Stomach (tissue), 19 donors: ENCODE measurements at places on chromosomes 5 and 9.

- DNase-seq = no peak
These were observed 98.4 kb downstream of the SCAMP1 start for GRCh38 chr5:78458843-78459242.

DNA sequence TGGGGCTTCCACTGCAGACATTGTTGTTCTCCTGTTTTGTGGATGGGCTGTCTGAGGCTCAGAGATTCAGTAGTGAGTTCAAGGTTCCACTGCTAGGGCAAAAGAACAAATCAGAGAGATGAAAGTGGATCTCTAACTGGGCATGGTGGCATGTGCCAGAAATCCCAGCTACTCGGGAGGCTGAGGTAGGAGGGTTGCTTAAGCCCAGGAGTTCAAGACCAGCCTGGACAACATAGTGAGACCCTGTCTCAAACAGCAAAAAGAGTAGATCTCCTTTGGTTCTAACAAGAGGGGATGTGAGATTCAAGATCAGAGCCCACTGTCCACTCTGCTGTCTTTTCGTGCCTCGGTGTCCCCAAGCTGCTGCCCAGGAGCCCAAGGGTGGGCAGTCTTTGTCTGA is 11.8 kb upstream of the NDST1 start:
- no peak for DNase-seq

GRCh38 chr9:12723409-12724028 is 30.3 kb downstream of the TYRP1 start:
- peak; percentile 35 for DNase-seq

DNA sequence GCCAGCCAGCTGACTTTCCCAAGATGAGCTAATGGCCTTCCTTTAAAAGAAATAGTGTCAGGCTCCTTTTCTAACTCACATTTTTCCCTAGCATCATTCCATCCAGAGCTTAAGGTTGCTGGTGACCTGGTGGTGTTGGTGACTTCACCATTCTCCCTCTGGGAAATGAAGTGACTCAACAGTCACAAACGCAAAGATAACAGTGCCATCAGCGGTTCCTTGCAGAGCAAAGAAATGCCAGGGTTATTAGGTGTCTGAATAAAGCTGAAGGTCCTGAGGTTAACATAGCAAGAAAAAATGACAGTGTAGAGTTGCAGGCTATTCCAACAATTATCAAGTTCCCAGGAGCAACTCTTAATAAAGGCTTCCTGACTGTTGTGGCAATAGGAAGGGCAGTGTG is 111.8 kb upstream of the SLC44A1 start:
- DNase-seq = no peak

- DNase-seq = peak; percentile 14
These were observed 3.4 kb upstream of the CEP72 start for GRCh38 chr5:608429-609370.

GRCh38 chr9:12659220-12659619 is 34.0 kb upstream of the TYRP1 start:
- no peak for DNase-seq

DNA sequence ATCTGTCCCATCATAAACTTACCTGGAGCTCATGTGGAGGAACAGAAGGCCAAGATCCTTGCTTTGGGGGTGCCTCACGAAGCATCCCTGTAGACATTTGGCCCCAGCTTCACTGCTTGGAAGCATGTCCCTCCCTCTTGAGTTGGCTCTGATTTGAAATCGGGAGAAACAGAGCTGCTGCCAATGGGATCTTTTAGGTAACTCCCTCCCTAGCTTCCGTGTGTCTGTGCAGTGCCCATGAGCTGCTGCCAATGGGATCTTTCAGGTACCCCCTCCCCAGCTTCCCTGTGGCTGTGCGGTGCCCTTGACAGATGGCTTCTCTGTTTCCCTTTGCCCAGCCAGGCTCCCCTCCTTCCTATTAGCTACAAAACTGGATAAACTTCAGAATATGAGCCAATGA is 178.0 kb downstream of the NR3C1 start:
- no peak for DNase-seq

DNA sequence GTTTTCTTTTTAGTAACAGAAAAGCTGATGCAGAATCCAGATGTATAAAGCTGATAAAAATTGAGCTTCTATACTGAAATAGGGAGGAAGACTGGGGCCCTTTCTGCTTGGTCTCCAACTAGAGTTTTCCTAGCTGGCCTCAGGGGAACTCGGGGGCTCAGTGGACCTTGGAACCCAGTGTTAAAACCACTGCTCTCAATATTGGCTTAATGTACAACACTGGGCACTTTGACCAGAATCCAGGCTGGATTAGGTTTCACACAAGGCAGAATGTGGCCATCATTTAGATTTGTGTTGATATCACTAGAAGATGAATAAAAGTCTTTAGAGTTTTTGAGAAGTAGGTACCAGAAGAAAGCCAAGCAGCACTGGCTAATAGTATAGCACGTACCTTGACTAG is 114.7 kb downstream of the GDNF start:
- DNase-seq = no peak

DNA sequence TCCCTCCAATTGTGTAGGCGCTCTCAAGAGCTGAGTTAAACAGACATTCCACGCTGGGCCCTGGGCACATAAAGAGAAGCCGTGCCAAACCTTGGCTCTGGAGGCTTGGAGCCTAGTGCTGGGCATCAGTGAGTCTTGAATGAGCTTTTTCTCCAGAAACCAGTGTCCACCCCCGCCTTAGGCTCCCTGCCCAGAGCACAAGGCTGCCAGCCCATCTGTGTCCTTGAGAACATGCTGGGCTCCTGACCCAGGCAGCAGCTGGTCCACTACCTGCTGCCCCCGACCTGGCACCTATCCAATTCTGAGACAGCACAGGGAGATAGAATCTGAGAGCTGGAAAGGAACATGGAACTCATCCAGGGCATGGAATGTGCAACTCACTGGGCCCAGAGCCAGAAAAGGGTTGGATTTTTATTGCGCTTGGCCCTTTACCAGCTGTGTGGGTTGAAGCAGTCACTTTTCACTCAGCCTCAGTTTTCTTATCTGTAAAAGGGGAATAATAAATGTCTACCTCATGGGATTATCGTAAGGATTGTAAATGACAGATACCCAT is 92.4 kb upstream of the CPLX2 start:
- DNase-seq = no peak

DNA sequence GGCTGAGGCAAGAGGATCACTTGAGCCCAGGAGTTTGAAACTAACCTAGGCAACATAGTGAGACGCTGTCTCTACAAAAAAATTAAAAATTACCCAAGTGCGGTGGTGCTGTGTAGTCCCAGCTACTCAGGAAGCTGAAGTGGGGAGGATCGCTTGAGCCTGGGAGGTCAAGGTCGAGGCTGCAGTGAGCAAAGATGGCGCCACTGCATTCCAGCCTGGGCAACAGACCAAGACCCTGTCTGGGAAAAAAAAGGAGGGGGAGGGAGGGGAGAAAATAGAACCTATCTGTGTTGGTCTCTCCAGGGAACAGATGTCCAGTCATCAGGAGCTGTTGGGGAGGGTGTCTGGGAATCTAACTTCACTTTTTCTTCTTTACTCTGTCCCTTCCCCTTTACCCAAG is 24.3 kb downstream of the MAT2B start:
- DNase-seq = no peak

DNA sequence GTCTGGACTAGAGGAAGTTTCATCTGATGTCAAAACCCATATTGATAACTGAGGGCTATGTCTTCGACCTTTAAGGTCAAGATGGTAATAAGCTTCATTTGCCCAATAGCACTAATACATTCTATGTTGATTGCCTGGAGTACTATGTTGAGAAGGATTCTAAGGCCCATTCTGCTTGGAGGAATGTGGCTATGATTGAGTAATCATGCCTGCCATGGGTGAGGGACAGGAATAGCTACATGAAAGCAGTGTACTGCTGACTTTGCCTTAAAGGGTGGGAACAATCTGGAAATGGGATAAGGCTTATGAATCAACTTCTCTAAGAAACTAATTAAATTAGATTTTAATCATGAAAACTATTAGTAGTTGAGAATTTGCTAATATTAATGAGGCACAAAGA is 13.6 kb downstream of the NNT start:
- DNase-seq = no peak

GRCh38 chr9:33446240-33446945 is 1.0 kb downstream of the AQP3 start:
- DNase-seq = peak; percentile 47

GRCh38 chr5:14182761-14183160 is 39.6 kb downstream of the TRIO start:
- DNase-seq = no peak

- no peak for DNase-seq
These were observed 25.9 kb downstream of the SLC1A3 start for GRCh38 chr5:36632363-36632664.

DNA sequence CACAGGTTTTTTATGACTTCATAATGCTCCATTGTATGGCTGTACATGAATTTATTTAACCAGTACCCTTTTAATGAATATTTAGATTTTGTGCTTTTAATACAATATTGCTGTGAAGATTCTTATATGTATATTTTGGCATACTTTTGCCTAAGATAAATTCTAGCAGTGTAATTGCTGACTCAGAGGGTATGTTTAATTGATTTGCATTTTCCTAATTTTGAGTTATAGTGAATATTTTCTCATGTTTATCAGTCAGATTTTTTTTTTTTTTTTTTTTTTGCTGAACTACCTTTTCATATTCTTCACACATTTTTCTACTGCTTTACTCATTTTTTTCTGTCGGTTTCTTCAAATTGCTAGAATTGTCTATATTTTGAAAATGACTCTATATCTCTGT is 222.6 kb downstream of the VPS13A start:
- DNase-seq = no peak

DNA sequence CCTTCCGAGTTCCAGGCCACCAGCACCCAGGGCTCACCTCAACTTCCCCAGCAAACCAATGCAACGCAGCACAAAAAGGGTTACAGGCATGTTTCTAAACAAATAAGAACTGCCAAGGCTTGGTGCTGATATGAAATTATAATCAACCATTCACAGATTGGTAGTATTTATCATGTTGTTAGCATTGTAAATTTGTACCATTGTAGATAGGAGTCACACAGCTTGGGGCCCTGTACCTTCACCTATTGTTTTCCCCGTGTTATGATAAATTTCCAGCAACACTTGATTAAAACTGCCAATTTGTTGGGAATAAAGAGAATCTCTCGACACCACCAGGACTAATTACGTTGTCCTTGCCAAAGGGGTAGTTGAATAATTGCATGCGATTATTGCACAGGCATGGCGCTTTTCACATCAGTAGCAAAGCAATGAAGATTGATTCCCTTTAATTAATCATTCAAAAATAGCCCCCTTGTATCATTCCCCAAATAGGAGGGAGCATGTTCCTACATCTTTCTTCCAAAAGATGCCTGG is 454.1 kb downstream of the ZNF608 start:
- DNase-seq = no peak

DNA sequence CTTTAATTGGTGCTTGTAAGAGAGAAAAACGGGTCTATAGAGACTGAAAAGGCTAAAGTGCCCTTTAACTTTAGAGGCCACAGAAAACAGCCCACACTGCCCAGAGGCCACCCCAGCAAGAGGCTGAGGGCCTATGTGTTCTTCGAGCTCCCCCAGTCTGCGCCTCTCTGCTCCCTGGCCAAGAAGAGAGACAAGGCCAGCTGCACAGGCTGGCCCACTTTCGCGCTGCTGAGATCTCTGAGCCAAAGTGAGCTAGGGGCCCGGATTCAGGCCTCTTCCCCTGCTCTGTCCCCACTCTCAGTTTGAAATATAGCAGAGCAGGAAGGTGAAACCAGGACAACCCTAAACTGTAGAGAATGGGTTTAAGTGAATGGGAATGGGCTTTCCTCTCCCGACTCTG is 132.0 kb upstream of the TRIM32 start:
- DNase-seq = peak; percentile 70

GRCh38 chr9:113475992-113476391 is 12.5 kb downstream of the RGS3 start:
- no peak for DNase-seq

DNA sequence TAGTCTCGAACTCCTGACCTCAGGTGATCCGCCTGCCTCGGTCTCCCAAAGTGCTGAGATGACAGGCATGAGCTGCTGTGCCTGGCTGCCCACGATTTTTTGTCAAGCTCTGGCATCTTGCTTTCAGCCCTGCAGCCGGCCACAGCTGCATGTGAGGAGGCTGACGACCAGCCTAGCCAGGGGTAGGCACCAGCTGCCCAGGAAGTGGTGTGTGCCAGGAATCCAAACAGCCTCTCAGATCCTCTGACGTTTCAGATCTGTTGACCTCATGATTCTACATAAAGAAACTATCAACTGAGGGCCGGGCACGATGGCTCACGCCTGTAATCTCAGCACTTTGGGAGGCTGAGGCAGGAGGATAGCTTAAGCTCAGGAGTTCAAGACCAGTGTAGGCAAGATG is 19.0 kb downstream of the DYNC2I2 start:
- no peak for DNase-seq

DNA sequence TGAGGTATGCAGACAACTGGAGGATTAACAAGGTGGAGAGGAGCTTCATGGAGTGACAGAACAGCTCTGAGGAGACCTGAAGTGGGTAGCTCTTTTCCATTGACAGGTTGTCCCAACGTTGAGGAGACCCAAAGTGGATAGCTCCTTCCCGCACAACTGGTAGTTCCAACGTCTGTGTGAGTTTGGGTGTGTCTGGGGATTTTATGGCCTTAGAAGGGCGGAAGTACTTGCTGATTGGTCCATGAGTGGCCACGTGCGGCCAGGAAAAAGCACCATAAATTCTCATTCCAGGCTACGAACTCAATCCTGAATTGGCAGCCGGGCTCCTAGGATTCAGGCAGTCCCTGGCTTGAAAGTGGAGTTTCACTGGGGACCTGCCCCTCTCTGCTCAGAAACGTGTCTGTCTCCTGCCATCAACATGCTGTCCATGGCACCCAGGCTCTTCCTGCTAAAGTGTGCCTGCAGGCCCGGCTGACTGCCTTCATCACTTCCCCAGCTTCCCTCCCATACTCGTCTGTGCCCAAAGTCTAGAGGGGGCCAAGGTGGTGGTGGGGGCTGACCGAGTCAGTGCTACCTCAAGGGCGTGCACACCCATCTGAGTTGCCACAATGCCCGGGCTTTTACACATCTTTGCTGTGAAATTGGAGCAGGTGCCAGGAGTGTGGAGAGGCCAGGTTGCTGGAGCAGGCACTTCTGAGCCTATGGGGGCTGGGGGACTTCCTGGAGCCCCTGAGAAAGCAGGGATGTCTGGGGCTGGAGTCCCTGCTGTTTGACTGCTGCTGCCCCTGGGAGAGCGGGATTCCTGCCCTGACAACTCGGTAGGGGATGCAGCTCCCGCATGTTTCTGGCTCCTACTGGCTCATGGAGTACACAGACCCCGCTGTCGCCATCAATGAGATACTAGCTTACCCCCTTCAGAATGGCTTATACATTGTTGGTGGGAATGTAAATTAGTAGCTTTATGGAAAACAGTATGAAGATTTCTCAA is 2034.6 kb upstream of the ACO1 start:
- no peak for DNase-seq

- no peak for DNase-seq
These were observed 32.2 kb downstream of the ENTREP1 start for GRCh38 chr9:69357030-69357775.
